ENCODE measurements at places on chromosomes 5 and 9.

GRCh38 chr5:139419226-139420192, 15.6 kb upstream of the SPATA24 start:
- no peak for DNase-seq

- no peak for DNase-seq
These were observed 34.7 kb downstream of the DAP start for GRCh38 chr5:10726179-10726912.

- DNase-seq: no peak
These were observed 278.4 kb downstream of the EBF1 start for GRCh38 chr5:158821331-158821730.

- no peak for DNase-seq
These were observed 198.6 kb downstream of the SH3GL2 start for GRCh38 chr9:17777465-17777864.

DNA sequence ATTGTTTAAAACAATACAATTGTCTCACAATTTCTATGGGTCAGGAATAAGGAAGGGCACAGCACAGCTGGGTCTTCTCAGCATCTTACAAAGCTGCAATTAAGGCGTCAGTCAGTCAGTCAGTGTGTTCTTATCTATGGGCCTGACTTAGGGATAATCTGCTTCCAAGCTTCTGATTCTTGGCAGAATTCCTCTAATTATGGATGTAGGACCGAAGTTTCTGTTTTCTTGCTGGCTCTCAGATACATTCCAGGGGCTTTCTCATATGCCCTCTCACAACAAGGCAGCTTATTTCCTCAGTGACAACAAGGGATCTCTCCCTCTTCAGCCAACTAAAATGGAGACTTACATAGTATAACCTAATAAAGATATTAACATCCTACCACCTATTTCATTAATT, 1925.3 kb upstream of the ACO1 start:
- no peak for DNase-seq

- DNase-seq: no peak
These were observed 137.5 kb downstream of the CPLANE1 start for GRCh38 chr5:37111426-37112382.

GRCh38 chr9:120735415-120736126, 21.3 kb upstream of the MEGF9 start:
- no peak for DNase-seq

GRCh38 chr5:149603210-149603609, 21.9 kb downstream of the ARHGEF37 start:
- DNase-seq: no peak

DNA sequence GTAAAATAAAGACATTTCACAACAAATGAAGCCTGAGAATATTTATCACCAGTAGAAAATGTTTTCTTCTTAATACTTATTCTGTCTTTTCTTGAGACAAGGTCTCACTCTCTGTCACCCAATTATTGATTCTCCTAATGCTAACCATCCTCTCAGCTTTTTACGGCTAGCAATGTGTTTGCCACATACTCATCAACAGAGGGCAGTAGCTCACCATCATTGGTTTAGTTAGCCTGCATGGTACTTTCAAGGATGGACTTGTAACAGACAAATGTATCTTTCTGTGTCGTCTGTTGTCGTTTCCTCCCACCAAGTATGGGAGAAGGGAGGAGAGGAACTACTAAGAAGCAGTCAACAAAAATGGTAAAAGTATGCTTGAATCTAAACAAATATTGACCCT, 5.9 kb upstream of the ACO1 start:
- no peak for DNase-seq

- no peak for DNase-seq
These were observed 16.5 kb downstream of the TPPP start for GRCh38 chr5:676699-677076.

DNA sequence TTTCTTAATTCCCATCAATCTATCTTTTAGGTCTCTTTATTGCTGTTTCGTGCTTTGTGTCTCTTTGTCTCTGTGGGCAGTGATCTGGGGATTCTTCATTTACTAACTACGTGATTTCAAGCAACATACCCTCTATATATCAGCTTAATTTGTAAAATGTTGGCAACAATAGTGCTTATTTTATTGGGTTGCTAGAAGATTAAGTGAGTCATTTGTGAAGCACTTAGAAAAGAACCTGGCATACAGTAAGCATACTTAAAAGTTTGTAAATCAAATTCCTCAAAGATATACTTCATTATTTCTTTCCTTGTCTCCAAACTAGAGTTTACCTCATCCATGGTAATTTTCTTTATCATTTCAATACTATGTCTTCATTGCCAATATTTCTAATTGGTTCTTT, 669.7 kb downstream of the MAT2B start:
- no peak for DNase-seq
